ENCODE measurements at places on chromosomes 12 and 14.

- DNase-seq = no peak
These were observed 137.0 kb downstream of the ZFP36L1 start for GRCh38 chr14:68655911-68656316.

DNA sequence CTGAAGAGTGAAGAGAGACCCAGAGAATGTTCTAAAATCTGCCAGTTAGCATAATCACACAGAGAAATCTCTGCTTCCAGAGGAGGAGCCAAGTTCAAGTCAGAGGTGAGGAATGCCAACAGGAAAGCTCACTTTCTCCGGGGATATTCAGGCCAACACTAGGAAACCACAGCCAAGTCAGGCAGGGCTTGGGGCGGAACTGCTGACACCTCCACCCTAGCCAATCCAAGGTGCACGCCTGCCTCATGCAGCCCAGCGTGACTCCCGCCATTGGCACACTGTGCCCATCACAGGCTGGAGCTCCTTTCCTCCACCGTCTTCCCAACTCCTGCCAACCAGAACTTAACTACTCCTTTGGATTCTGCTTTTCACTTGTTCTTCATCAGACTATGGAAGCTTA, 374.3 kb upstream of the CCDC196 start:
- DNase-seq = no peak

- no peak for DNase-seq
These were observed 33.9 kb downstream of the CEP290 start for GRCh38 chr12:88108021-88108420.

GRCh38 chr14:97490521-97491070, 693.4 kb downstream of the VRK1 start:
- DNase-seq = no peak

- DNase-seq = no peak
These were observed 618.7 kb downstream of the VRK1 start for GRCh38 chr14:97415907-97416306.

DNA sequence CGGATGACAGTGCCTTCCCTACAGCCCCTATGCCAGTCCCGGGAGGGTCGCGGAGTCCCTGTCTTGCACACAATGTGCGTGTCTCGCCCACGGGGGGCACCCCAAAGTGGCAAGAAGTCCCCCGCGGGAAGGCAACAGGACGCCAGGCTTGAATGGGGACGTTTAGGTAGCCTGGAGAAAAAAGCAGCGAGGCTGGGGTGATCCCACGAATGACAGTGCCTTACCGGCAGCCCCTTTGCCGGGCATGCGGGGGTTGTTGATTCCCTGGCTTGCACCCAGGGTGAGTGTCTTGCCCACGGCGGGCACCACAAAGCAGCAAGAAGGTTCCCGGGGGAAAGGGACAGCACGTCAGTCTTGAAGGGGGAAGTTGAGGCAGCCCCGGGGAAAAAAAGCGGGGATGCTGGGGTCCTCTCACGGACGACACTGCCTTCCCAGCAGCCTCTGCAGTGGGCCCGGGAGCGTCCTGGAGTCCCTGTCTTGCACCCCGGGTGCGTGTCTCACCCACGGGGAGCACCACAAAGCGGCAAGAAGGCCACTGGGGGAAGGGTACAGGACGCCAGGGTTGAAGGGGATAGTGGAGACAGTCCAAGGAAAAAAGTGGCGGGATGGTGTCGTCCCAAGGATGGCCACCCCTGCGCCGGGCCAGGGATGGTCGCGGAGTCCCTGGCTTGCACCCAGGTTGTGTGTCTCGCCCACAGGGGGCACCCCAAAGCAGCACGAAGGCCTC, 156.8 kb upstream of the ALG10B start:
- DNase-seq = no peak

DNA sequence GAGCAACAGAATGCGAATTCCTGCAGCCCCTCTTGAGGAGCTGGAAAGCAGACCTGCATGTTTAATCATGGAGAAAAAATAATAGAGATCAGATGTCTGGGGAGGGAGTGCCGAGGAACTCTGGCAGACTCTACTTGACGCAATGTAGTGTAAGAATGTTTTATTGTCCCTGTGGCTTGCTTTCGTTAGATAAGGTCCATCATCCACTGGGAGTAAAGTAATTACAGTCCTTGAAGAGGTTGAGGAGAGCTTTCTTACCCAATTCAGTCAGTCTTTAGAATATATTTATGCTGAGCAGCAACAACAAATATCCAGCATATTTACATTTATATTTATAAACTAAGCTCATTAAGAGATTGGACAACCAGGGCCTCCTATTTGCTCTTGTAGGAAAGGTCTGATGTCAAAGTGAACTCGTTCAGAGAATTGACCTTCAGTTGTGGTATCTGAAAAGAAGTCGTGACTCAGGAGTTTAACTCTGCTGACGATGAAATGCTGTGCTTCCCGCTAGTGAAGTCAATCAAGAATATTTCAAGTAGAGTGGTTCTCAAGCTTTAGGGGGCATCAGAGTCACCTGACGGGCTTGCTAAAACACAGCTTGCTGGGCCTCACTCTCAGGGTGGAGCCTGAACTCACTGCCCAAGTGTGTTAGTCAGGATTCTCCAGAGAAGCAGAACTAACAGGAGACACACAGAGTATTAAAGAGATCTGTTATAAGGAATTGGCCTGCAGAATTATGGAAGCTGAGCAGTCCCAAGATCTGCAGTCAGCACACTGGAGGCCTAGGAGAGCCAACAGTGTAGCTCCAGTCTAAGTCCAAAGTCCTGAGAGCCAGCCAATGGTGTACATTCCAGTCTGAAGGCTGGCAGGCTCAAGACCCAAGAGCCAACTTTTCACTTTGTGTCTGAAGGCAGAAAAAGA, 139.3 kb upstream of the LMNTD1 start:
- no peak for DNase-seq

DNA sequence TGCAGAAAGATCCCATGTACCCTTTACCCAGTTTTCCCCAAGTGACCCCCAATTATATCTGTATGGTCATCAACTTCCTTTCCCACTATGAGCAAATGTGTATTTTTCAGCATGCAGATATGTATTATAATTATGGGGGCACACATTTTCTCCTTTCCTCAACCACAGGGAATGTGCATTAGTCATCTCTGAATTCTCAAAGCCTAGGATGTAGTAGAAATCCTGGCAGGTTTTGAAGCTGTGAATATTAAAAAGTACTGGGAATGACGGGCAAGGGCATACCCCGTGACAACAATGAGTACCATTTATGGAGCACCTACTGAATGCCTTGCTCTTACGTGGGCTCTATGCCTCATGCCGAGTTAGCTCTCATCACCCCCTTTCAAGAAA, 71.5 kb downstream of the VWF start:
- no peak for DNase-seq

DNA sequence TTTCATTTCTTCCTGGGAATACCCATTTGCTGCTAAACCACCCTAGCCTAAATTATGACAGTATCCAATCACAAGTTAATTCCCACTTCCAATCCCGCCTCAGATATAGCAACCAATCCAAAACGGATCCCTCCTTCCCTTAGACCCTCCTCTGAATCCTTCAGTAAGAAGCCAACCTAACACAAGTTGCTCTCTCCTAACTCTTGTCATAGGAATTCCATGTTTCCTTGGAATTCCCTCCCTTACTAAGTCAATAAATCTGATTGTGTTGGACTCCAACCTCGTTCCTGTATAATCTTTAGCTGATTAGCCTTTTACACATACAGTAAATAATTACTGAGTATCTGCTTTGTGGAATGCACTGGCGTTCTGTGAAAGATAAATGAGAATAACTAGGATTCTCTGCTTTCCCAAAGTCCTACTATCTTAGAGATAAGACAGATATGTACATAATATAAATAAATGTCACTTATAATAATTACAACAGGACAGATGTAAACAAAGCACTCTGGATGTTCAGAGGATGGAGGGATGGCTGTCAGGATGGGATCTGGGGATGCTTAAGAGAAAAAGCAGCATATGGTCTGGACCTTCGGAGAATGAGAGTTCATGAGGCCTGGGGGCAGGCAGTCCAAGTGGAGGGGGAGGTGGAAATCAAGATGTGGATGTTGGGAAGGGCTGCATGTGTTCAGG, 185.8 kb upstream of the SOX5 start:
- no peak for DNase-seq

DNA sequence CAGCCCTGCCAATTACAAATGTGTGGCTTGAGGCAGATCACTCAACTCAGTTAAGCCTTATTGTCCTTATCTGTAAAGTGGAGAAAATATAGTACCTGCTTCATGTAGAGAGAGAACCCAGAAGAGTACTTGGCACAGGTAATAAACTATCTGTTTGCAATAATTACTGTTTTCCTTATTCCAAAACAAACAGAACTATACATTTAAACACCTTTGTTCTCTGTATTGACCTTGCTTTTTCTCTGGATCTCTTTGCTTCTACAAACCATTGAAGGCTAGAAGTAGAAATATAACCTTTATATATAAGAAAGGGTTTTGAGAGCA, 70.8 kb upstream of the SRSF5 start:
- no peak for DNase-seq

GRCh38 chr12:65200007-65200665, 30.8 kb downstream of the LEMD3 start:
- no peak for DNase-seq

GRCh38 chr14:22664261-22664660, 20.1 kb upstream of the OR6J1 start:
- DNase-seq = no peak

GRCh38 chr14:43587183-43587582, 919.9 kb downstream of the FSCB start:
- no peak for DNase-seq

DNA sequence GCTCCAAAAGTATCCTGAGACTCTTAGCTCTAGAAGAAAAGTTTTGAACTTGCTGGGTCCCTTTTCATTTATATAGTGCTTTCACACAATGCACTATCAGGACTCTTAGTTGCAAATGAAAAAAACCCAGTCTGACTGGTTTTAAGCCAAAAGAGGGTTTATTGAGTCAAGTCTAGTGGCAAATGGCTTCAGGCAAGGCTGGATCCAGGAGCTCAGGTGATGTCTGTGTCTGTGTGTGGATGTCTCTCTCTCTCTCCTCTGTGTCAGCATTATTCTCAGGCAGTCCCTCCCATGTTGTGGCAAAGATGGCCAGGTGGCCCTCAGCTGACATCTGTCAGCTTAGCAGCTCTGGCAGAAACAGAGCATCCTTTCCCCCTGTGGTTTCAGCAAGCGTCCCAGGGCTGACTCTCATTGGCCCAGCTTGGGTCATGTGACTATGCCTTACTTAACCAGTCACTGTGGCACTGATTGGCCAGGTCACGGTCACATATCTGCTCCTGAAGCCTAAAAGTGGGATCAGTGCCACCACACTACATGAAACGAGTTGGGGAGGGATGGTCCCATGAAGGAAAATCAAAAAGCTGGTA, 6.2 kb downstream of the TMEM120B start:
- DNase-seq = no peak

Measured in D721Med (cell line).